Osteoblast (primary cell): ENCODE measurements at places on chromosomes 7 and 10. TPM values are rescaled to one million over a fixed set of nuclear protein-coding genes. Genes with fewer than 3 reads are reported as not detected.

The ARL5B gene
- 19.5 and 19.7 TPM in 2 replicates for total RNA-seq

The TRPV5 gene
- total RNA-seq = not detected in 2 replicates

The PNLIPRP2 gene
- not detected in 2 replicates for total RNA-seq

The UBE2H gene
- total RNA-seq = 60.1 and 61.2 TPM in 2 replicates

The TUBAL3 gene
- not detected in 2 replicates for total RNA-seq

The AP1S1 gene
- total RNA-seq = 101 and 102 TPM in 2 replicates

The RBM20 gene
- under 0.01 TPM in 1 of 2 replicates, not detected in the other for total RNA-seq

- no peak for DNase-seq
Observed at GRCh38 chr7:127928222-127928621, 103.0 kb downstream of the LRRC4 start.

DNA sequence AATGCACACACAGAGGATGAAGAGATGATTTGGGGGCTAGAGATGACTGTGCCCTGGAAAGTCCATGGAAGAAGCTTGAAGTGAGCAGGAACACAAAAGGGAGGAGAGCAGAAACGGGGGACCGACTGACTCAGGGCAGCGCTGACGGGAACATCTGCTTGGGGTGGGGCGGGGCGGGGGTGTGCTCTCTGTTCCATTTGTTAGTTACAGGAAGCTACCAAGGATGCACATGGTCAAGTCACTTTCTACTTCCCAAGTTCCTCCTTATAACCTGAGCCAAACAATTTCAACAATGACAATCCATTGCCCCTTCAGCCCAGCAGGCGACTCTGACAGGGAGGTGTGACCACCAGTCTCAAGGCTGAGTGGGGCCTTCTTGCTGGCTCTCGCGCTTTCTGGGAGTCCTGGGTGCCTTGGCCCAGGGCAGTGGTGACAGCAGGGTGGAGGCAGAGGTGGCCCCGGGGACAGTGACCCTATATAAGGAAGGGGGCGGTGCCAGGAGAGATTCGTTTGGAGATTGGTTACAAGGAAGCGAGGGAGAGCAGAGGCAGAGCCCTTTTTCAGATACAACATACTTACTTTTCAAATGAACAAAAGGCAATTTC, 39.6 kb downstream of the CLEC2L start:
- no peak for DNase-seq

GRCh38 chr7:71591876-71592275, 459.9 kb downstream of the GALNT17 start:
- no peak for DNase-seq

GRCh38 chr7:2441430-2442058, 34.7 kb downstream of the GRIFIN start:
- DNase-seq = no peak

- DNase-seq = peak; percentile 36
Observed at GRCh38 chr7:130154501-130155317, 50.5 kb downstream of the TMEM209 start.

DNA sequence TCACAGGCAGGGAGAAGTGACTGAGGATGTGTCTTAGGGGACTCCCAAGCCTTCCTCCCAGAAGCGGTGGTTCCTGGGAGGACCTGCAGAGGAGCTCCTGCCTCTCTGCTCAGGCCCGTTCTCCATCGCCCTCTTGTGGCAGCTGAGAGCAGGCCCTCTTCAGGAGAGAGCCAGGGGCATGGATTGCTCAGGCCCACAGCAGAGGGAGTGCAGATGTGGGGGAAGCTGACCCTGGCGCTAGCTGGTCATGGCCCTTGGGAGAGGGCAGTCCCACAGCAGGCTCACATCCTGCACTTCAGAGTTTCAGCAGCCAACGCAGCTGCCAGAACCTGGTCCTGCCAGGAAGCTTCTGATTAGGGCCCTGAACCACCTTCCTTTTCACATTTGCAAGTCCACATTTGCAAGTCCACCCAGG, 94.8 kb upstream of the TARP start:
- peak; percentile 58 for DNase-seq

GRCh38 chr7:117157241-117158209, 165.3 kb downstream of the WNT2 start:
- peak; percentile 60 for DNase-seq

DNA sequence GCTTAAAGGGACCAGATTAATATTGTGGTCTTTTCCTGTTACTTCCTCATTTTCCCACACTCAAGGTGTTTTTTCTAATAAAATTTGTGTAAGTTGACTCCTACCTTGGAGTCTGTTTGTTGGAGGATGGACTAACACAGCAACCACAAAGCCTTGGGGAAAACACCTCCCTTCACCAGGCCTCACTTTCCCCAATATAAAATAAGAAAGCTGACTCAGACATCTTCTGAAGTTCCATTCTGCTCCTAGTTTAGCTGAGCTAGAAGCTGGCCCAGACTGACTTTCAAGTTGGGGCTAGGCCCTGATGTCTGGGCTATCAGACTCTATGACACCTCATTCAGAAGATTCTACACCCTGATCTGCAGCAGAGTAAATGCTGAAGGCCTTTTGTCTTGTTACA, 73.0 kb upstream of the ADRB1 start:
- DNase-seq = no peak

GRCh38 chr7:117283371-117283770, 39.5 kb downstream of the WNT2 start:
- peak; percentile 93 for DNase-seq

DNA sequence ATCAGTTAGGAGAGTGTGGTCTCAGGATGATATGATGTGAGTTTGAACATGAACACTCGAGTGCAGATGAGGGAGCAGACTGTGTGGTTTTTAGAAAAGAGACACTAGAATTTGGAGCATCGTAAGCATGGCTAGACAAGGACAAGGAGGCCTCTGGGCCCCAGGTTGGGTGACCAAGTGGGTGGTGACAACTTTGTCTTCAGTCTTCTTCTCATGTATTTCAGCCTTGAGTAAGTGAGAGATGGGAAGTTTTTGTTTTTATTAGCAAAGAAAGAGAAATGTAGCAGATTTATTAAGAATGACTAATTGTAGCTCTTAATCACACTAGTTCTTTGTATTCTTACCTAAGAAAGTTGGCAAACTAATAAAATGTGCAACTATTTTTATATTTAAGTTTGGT, 16.3 kb downstream of the TES start:
- DNase-seq = peak; percentile 1

DNA sequence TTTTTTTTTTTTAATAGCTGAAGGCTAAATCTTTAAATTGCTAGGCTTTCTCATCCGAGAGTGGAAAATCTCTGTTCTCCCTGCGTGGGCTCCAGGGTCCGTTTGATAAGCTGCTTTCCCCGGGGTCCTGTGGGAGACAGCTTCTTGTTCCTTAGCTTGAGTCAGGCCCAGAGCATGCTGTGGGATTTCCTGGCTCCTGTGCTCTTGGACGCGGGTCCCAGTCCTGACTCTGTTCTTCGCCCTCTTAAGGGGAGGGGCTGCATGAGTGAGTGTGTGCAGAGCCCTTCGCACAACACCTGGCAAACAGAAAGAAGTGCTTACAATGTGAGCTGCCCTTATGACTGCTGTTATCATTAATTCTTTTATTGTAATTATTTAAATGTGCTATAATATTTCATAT, 133.5 kb downstream of the TACC2 start:
- no peak for DNase-seq

DNA sequence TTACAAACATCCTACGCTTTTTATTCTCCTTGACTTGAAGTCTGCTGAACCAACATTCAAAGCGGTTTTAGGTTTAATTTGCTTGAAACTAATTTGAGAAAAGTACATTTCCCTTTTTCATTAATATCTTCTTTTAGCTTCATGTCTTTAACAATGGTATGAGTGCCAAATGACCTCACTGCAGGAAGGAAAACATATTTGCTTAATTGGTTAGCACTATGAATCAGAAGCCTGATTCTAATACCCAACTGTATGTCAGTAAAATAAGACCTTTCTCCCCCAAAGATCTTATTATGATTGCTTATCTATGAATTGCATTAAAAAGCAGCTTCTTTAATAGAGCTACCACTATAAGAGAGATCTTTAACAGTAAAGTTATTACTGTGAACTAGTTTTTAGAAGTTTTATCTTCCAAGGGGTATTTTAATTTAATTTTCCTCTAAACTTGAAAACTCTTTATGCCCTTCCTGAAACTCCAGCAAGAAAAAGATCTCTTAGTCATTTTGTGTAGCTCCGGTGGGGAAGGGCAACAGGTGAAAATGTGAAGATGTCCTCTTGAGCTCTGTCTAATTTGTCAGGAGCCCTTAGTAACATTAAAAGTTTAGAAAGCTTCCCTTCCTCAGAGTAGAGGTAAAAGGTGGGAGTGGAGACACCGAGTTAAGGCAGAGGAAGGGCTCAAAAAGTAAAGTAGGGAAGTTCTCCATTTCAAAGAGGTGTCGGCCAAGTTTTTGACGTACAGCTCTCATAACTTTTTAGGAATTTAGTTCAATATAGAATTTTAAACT, 6.1 kb downstream of the COL1A2 start:
- no peak for DNase-seq

DNA sequence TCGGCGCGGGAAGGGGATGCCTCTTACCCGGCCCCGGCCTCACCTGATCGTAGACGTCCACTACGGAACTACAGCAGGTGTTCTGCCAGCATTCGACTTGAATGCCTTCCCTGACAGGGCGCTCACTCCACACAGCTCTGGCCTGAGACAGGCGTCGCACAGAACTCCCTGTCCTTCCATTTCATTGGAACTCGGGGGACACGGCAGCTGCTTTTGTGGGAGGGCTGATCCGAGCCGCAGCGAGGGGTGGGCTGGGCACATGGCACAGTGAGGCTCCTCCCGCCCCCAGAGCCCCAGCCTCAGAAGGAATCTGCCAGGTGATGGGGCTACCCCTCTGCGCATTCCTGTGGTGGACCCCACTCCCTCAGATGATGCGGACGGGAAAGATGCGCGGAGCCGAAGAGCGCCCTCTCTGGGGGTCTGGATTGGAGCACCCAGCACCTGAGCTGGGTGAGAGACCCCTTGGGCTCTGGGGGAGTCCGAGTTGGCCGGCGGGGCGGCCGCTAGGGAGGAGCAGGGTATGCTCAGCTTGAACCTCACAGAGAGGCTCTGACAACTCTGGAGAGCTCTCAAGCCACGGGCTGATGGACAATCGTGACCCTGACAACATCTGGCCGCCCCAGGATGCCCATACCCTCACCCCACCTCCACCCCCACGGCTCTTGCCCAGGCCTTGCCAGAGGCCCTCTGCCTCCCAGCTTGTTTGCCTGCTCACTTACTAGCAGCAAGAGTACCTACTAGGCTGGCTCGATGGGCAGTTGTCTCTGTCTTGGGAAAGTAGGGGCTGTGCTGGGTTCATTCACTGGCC, 36.6 kb downstream of the RASGEF1A start:
- peak; percentile 75 for DNase-seq

DNA sequence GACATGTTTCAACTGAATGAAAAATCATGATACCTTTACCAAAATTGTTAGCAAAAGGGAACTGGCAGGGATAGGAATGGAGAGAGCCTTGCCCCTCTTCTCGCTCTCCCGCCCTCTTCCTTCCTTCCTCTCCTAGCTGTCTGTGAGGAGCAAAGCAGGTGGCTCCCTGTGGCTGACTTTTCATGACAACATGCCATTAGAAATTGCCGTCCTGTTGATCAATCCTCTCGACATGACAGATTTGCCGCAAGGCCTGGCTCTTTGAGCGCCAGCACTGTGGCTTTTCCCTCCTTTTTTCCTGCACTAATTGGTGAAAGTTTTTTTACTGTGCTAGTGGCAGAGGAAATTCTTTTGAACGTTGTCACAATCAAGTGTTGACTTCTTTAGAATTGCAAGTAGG, 171.1 kb downstream of the TCF7L2 start:
- no peak for DNase-seq

DNA sequence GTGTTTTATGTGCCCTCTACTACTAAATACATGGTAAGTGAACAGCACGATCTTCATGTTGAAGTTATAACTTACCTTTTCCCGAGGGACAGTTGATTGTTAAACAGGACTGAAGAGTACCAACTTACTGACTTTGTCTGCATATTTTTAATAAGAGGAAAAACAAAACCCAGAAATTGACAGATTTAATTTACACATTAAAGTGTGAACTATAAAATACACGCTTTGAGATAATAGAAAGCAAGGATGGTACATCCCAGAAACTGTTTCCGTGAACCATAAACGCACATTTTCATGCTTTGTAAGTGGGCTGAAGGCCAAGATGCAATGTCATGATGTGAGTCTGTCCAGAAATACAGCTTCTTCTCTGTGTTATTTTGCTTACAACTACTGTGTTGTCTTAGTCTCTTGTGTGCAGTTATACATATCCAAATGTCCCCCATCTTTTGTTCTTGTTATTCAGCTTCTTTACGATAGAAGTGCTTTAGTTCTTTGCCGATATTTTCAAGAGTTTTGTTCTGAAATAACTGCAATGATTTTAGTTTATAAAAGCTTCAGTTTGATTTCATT, 190.1 kb downstream of the MLLT10 start:
- DNase-seq = no peak

GRCh38 chr10:113689057-113689456, 9.3 kb downstream of the CASP7 start:
- no peak for DNase-seq

DNA sequence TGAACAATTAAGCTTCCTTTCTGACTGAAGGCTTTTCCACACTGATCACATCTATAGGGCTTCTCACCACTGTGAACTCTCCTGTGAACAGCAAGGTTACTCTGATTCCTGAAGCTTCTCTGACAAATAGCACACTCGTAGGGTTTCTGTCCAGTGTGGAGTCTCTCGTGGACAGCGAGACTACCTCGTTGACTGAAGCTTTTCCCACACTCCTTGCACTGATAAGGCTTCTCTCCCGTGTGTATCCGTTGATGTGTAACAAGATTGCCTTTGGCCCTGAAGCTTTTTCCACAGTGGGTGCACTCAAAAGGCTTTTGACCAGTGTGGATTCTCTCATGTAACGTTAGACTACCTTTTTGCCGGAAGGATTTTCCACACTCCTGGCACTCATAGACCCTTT, 4.4 kb downstream of the ZNF32 start:
- peak; percentile 45 for DNase-seq

GRCh38 chr7:23864973-23865372, 155.0 kb downstream of the STK31 start:
- DNase-seq = peak; percentile 6

DNA sequence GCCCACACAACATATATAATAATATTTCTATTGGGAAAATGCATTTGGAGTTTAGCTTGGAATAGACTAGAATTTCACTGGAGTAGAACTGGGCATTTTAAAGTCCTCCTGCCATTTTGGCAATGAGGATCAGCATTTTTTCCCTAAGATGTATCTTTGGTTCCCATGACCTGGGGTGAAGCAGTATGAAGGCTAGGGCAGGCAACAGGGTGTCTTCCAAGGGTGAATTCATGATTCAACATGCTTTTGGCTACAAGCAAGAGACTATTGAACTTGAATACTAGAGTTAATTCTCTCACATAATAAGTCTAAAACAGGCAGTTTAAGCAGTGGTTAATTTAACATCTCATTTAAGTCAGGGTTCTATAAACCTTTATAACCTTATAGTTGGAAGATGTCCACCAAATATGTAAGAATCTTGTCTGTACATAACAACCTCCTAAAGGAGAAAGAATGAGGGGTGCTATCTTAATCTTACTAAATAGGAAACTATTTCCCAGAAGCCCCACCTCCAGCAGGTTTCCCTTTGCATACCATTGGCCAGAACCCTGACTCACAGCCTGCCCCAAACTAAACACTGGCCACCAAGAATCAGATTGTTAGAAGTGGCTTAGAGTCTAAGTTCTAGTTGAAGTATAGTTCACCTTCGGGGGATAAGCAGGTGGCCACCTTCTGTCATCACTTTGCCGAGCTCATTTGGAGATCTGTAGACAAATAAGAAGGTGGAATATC, 96.0 kb upstream of the PRPS1L1 start:
- DNase-seq = peak; percentile 26

GRCh38 chr10:5184987-5185775, at the start of gene AKR1C8:
TSS of gene AKR1C8 (minus strand) at chr10:5185150. CDS start at chr10:5185104, 46 bp downstream.
- no peak for DNase-seq
